ENCODE measurements at places on chromosomes 11 and 22.

DNA sequence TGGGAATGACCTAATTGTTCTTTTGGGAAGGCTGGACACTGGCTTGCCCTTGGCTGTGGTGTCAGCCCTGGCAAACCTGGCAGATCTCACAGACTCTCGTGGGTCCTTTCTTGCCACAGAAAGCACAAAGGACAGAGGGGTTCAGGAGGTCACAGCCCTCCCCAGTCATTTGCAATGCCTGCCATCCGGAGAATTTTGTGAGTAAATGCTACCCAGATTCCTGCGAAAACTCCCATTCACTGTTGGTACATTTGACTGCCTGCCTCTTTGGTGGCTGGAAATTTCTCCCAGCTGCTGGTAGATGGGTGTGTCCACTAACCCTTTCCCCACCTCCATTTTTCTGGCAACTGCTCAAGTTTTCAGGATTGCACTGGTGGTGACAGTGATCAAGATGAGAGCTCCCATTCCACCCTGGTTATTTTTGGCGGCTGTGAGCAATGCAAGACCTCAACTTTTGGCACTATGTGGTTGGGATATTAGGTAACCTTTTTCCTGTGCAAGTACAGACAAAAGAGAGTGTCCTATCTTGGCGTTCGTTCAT lies 155.7 kb downstream of the NAV2 start:
- H3K4me1 ChIP-seq = no peaks in the 10 kb centered on the region
- no peak overlapping the region for H3K4me3 ChIP-seq
- ATAC-seq = no peak
- no peaks in the 10 kb centered on the region for H3K36me3 ChIP-seq

DNA sequence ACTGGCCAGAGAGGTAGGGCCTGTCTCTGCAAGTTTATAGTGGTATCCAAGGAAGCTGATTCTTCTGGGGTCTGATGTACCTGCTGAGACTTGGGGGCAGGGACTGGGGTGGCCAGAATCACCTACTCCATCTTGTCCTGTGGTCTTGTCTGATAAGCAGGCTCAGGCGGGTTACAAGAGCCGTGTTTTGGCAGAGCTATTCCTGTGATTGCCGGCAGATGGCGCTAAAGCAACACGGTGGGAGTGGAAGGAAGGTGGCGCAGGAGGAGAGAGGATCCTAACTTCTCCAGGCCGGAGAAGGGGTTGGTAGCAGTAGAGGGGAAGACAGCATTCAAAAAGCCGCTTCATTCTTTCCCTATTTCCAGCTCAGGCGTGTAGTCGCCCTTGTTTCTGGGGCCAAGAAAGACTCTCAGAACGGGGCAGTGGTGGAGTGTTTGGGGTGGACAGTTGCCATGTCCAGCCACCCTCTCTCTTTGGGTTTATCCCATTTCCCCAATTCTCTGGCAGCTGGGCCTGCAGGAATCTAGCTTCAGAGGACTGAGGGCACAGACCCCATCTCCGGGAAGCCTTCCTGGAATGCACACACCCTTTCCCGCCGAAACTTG lies 15.1 kb downstream of the CHRM1 start:
- H3K27me3 ChIP-seq = peaks cover 40% of the 10 kb centered on the region
- H3K4me3 ChIP-seq = no peak overlapping the region
- ATAC-seq = peak; percentile 72
- H3K36me3 ChIP-seq = no peaks in the 10 kb centered on the region
- no peak overlapping the region for H3K27ac ChIP-seq

GRCh38 chr11:8034106-8034585 lies 46.9 kb upstream of the TUB start:
- no peaks in the 10 kb centered on the region for H3K36me3 ChIP-seq
- no peak overlapping the region for H3K27ac ChIP-seq
- ATAC-seq = no peak
- H3K27me3 ChIP-seq = peaks cover 66% of the 10 kb centered on the region
- H3K4me1 ChIP-seq = peaks cover 10% of the 10 kb centered on the region
- H3K4me3 ChIP-seq = no peak overlapping the region

GRCh38 chr11:112542479-112542878 lies 281.8 kb upstream of the PLET1 start:
- no peak for ATAC-seq
- H3K4me1 ChIP-seq = no peaks in the 10 kb centered on the region
- H3K36me3 ChIP-seq = no peaks in the 10 kb centered on the region
- H3K27me3 ChIP-seq = peaks cover 21% of the 10 kb centered on the region

DNA sequence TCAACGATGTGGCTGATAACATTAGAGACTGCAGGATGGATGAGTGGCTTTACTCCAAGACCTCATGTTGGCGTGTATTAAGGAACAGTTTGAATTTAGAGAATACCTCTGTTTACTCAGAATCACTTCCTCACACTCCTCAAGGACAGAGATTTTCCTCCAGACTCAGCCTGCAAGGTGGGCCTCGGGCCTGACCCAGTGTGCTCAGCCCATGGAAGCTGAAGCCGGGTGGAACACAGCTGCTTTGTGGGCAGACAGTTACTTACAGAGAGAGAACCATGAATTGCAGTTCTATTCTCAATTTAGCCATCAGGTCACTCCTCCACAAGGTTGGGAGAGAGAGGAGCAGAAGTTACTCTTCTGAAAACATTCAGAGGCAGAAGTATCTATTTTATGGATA lies 135.8 kb downstream of the SNX19 start:
- no peak for ATAC-seq
- H3K27me3 ChIP-seq = peaks cover 17% of the 10 kb centered on the region
- no peak overlapping the region for H3K27ac ChIP-seq
- no peak overlapping the region for H3K4me3 ChIP-seq
- H3K36me3 ChIP-seq = no peaks in the 10 kb centered on the region
- H3K4me1 ChIP-seq = no peaks in the 10 kb centered on the region

DNA sequence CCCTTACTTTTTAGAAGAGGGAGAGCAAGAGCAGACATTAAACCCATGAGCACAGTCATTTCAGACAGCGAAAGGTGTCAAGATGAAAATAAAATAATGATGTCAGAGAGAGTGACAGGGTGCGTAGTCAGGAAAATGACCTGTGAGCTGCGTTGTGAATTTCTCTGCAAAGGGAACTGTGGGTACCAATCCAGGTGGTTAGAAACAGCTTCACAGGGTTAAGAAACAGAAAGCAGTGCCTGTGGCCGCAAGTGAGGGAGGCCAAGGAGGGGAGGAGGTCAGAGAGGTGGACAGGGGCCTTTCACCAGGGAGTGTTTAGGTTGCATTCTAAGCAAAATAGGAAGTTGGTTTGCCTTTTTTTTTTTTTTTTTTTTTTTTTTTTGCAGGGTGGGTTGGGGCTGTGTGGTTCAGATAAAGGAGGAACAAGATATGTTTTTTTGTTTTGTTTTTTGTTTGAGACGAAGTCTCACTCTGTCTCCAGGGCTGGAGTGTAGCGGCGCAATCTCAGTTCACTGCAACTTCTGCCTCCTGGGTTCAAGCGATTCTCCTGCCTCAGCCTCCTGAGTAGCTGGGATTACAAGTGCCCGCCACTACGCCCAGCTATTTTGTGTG lies 7.9 kb downstream of the TIGD3 start:
- H3K27me3 ChIP-seq = no peaks in the 10 kb centered on the region
- H3K36me3 ChIP-seq = no peaks in the 10 kb centered on the region
- ATAC-seq = peak; percentile 88
- H3K4me3 ChIP-seq = peak overlapping the region; percentile 69
- H3K27ac ChIP-seq = peak overlapping the region; percentile 85
- peaks cover 19% of the 10 kb centered on the region for H3K4me1 ChIP-seq

DNA sequence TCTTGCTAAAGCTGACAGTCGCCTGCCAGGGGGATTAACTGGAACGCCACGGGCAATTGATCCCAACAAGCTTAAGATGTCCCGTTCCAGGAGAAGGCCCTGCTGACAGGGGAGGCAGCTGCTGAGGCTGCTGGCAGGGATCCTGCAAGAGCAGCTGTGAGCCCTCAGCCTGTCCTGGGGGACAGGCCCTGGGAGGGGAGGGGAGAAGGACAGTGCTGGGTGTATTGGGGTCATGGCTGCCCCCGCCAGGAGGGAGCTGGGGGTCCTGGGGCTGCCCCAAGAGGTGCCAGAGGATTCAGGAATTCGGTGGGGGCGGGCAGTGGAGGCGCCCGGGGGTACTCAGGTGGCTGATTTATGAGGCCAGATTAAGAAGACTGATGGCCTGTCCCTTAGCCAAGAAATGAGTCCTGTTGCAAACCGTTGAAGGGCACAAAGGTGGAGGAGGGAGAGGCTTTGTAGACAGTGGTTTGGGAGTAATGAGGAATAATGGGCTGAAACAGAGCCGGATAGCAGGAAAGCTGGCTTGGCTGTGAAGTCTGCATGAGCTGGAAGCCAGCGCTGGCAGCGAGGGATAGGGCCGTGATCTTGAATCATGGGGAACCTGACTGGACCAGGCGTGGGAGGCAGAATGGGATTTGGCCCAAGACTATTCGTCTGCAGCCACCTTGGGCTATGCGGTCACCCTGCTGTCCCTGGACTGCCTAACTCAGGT lies 133.5 kb downstream of the CACNA1I start:
- H3K27ac ChIP-seq = no peak overlapping the region
- H3K36me3 ChIP-seq = no peaks in the 10 kb centered on the region

- no peaks in the 10 kb centered on the region for H3K36me3 ChIP-seq
- peaks cover 17% of the 10 kb centered on the region for H3K4me1 ChIP-seq
- H3K27ac ChIP-seq = no peak overlapping the region
- H3K4me3 ChIP-seq = no peak overlapping the region
Measured at GRCh38 chr11:46307785-46308341, 30.4 kb downstream of the CREB3L1 start.

GRCh38 chr22:49525801-49526535 lies 301.7 kb downstream of the BRD1 start:
- H3K4me3 ChIP-seq = no peak overlapping the region
- no peak overlapping the region for H3K27ac ChIP-seq
- H3K4me1 ChIP-seq = peaks cover 27% of the 10 kb centered on the region
- H3K36me3 ChIP-seq = peaks cover 54% of the 10 kb centered on the region
- ATAC-seq = no peak

DNA sequence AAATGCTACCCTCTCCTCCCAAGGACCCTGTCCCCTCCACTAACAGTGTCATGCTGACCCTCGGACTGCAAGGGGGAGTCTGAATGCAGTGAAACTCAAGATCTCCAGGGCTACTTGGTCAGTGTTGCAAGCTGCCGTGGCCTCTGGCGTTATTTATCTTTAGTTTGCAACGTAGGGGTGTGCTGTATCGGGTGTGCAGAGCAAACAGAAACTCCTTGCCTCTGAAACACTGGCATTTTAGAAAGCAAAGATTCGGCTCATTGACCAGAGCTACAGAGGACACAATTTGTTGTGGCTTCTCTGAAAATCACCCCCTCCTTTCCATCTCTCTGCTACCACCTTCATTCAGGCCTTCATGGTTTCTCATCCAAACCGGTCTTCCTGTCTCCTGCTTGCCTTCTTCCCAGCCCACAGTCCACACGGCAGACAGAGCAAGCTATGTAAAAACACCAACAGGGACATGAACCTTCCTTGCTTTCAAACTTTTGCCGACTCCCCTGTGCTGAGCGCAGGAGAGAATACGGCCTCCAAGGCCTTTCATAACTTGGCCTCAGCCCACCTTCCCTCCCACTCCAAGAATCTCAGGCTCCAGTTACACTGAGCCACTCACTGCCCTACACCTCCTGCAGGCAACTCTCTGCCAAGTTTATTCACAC lies 14.9 kb downstream of the FZD4 start:
- H3K27ac ChIP-seq = no peak overlapping the region
- H3K36me3 ChIP-seq = no peaks in the 10 kb centered on the region
- no peak for ATAC-seq
- no peaks in the 10 kb centered on the region for H3K4me1 ChIP-seq
- no peak overlapping the region for H3K4me3 ChIP-seq

- peaks cover 12% of the 10 kb centered on the region for H3K27me3 ChIP-seq
- no peak overlapping the region for H3K27ac ChIP-seq
- H3K36me3 ChIP-seq = no peaks in the 10 kb centered on the region
- peaks cover 5% of the 10 kb centered on the region for H3K4me1 ChIP-seq
- no peak for ATAC-seq
- no peak overlapping the region for H3K4me3 ChIP-seq
Measured at GRCh38 chr11:19281041-19281440, 40.3 kb upstream of the E2F8 start.

- H3K27me3 ChIP-seq = no peaks in the 10 kb centered on the region
- no peaks in the 10 kb centered on the region for H3K4me1 ChIP-seq
- peak overlapping the region; percentile 25 for H3K27ac ChIP-seq
- peaks cover 72% of the 10 kb centered on the region for H3K36me3 ChIP-seq
- no peak for ATAC-seq
Measured at GRCh38 chr22:29342577-29343312, 27.2 kb upstream of the RASL10A start.

GRCh38 chr22:41862530-41863266 lies 29.8 kb downstream of the SREBF2 start:
- peak overlapping the region; percentile 100 for H3K27ac ChIP-seq
- ATAC-seq = peak; percentile 89
- no peaks in the 10 kb centered on the region for H3K27me3 ChIP-seq
- peak overlapping the region; percentile 75 for H3K4me3 ChIP-seq

- no peaks in the 10 kb centered on the region for H3K4me1 ChIP-seq
- no peak overlapping the region for H3K27ac ChIP-seq
- no peaks in the 10 kb centered on the region for H3K27me3 ChIP-seq
- ATAC-seq = no peak
- H3K36me3 ChIP-seq = peaks cover 72% of the 10 kb centered on the region
Measured at GRCh38 chr11:107397357-107397756, 60.3 kb downstream of the CWF19L2 start.

GRCh38 chr11:12159351-12160099 lies 49.1 kb downstream of the MICAL2 start:
- no peaks in the 10 kb centered on the region for H3K36me3 ChIP-seq
- H3K27me3 ChIP-seq = peaks cover 10% of the 10 kb centered on the region
- no peak overlapping the region for H3K27ac ChIP-seq
- no peaks in the 10 kb centered on the region for H3K4me1 ChIP-seq
- ATAC-seq = no peak

DNA sequence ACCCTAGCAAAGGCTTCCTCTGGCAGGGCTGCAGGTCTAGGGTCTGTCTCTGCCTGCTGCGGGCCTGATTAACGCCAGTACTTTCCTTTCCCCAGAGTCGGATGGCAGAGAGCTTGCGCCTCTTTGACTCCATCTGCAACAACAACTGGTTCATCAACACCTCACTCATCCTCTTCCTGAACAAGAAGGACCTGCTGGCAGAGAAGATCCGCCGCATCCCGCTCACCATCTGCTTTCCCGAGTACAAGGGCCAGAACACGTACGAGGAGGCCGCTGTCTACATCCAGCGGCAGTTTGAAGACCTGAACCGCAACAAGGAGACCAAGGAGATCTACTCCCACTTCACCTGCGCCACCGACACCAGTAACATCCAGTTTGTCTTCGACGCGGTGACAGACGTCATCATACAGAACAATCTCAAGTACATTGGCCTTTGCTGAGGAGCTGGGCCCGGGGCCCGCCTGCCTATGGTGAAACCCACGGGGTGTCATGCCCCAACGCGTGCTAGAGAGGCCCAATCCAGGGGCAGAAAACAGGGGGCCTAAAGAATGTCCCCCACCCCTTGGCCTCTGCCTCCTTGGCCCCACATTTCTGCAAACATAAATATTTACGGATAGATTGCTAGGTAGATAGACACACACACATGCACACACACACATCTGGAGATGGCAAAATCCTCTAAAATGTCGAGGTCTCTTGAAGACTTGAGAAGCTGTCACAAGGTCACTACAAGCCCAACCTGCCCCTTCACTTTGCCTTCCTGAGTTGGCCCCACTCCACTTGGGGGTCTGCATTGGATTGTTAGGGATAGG lies 18.6 kb downstream of the RSPH14 start:
- no peak overlapping the region for H3K27ac ChIP-seq
- H3K27me3 ChIP-seq = no peaks in the 10 kb centered on the region
- no peak overlapping the region for H3K4me3 ChIP-seq
- H3K4me1 ChIP-seq = peaks cover 14% of the 10 kb centered on the region

All from stimulated activated memory B cell treated with anti-CD40 and anti-IgM and Interleukin-4, amounts not matched to agents 10 μg/mL and 1 μg/mL and 100 μg/mL, for 72 hours (primary cell).